ENCODE measurements at places on chromosomes 16 and 17.

DNA sequence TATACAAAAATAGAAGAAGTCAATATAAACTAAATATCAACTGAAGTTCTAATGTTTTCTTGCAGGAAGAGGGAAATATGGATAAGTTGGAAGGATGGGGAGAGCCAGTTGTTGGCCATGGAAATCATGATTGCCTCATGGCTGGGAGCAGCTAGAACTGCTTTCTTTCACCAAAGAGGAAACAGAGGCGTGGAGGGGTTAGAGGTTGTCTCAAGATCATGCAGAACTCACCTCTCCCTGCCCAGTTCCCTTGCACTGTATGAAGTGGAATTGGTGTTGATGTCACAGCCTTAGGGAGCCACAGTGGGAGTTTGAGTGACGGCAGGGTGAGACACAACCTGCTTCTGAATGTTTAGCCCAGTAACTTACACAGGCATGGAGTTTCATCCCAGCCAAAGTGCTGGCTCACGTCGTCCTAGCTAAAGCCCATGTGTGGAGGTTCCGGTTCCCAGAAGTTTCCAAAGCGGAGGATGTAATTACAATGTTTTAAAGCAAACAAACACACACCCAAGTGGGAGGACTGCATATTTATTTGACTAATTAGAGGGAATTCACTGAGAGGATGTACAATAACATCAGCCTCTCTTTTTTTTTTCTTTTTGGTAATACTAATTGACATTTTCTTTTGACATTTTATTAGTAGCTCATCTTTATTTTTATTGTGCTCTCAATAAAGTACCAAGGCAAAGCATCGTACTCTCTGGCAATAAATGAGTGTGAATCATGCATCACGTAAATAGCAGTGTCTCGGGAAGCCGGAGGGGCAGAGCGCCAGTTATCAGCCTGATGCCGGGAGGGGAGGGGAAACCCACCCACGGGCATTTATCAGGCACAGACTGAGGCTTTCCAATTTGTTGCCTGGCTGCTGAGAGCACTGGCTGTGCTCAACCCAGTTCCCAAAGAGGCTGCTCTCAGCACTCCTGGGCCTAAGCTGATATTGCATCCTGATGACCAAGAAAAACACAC lies 118.7 kb upstream of the CDH5 start:
- no peak for DNase-seq

DNA sequence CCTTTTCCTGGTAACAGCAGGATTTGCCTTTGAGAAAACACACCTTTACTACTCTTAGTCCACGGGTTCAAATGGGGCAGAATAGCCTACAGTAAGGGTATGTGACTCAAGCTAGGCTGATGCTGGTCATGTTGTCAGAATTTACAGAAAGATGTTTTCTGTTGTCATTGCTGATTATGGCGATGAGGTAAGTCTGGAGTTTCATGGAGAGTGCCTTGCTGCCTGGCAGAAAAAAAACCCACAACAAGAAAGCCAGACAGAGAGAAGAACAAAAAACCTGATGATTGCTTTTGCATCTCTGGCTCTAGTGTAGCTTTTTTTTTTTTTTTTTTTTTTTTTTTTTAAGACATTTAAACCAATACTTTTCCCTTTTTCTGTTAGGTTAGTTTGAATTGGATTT lies 47.9 kb downstream of the SLC6A4 start:
- DNase-seq, result no peak

DNA sequence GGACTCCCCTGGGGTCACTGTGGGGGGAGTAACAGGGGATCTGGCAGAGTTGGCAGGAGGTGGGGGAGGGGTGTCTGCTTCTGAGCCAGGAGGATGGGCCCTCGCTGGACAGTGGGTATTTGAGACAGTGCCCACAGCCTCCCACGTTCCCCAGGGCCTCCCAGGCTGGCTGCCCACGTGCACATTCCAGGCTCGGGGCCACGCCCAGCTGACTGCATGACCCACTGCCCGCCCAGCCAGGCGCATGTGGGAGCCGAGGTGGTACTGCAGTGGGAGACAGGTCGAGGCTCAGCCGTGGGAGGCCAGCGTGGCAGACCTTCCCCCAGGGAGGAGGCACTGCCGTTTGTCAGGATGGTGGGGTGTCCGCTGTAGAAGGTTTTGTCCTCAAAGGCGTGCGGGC lies 38.8 kb downstream of the BAHCC1 start:
- DNase-seq, result no peak

- DNase-seq, result peak; percentile 37
Measured at GRCh38 chr16:84794626-84795025, 25.2 kb upstream of the CRISPLD2 start.

DNA sequence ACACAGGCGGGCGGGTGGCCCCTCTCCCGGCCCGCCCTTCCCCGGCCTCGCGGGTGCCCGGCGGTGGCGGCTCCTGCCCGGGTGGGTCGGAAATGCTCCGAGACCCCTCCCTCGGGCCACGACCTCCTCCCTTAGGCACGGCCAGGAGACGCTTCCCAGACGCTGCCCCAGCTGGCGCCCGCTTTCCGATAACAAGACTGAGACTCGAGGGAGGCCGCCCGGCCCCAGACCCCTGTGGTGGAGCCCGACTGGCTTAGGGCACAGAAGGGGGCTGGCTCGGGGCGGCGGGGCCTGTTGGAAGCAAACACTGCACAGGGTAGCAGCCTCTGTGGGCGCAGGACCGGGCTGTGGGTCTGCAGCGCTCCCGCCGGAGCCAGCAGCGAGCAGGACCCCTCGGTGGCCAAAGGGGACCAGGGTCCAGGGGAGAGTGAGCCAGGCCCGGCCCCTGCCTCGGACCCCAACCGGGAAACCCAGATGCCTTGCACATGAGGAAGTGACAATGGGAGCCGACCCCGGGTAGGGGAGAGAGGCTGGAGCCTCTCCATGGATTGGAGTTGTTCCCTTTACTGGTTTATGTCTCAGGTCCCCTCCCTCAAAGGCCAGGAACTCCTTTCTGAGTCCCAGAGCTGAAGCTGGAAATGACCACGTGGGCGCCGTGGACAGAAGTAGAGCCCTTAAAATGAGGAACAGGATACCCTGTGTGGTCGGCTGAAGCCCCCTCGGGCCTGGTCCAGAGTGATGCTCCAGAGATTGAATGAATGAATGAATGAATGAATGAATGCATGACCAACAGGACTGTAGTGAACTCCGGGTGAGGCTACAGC lies 19.8 kb upstream of the ADCY7 start:
- peak; percentile 47 for DNase-seq
